GM23248 (cell line): ENCODE measurements at places on chromosomes 6 and 20. TPM values are rescaled to one million over a fixed set of nuclear protein-coding genes. Genes with fewer than 3 reads are reported as not detected.

Gene ADGRG6
- polyA plus RNA-seq, result 0.38 and 0.47 TPM in 2 replicates

Gene BPI
- polyA plus RNA-seq, result 0.10 TPM in 1 of 2 replicates, not detected in the other

Gene CYP21A2
- polyA plus RNA-seq, result not detected in 2 replicates

Gene LTV1
- polyA plus RNA-seq, result 33.6 and 35.3 TPM in 2 replicates

Gene TFAP2D
- not detected in 2 replicates for polyA plus RNA-seq

Gene C6orf52
- 0.75 and 0.99 TPM in 2 replicates for polyA plus RNA-seq

Gene MYMX
- polyA plus RNA-seq, result not detected in 2 replicates

Gene MAS1
- polyA plus RNA-seq, result not detected in 2 replicates

GRCh38 chr20:63751471-63752271, 12.1 kb downstream of the SLC2A4RG start:
- DNase-seq, result no peak

- DNase-seq, result no peak
These were observed 174.8 kb downstream of the HACE1 start for GRCh38 chr6:104684911-104685415.

DNA sequence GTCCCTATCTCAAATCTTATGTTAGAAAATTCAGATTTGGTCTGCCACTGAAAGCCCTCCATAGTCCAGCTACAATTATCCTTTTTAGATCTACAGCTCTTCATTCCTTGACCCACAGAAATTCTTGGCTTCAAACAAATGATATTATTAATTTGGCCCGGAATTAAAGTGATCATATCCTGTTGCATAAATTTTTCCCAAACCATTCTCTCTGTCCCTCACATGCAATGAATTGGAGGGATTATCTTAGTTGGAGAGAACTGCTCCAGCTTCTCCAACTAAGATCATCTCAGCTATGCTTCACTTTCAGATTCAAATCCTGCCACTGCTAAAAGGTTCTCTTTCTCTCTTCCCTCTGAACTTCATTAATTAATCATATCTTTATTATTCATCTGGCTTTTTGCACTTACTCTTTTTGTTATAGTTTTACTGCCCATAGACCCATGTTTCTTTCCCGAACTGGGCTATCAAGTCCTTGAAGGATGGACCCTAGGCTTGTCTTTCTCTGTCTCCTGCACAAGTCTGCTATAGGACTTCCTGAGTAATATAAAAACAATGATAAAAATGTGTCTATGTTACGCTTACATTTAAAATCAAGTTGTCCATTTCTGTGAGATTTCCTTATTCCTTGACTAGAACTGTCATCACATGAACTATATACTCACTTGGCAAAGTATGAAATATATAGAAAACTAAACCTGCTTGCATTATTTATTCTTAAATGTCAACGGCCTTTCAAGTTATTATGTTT, 493.9 kb upstream of the MARCKS start:
- DNase-seq, result peak; percentile 53

DNA sequence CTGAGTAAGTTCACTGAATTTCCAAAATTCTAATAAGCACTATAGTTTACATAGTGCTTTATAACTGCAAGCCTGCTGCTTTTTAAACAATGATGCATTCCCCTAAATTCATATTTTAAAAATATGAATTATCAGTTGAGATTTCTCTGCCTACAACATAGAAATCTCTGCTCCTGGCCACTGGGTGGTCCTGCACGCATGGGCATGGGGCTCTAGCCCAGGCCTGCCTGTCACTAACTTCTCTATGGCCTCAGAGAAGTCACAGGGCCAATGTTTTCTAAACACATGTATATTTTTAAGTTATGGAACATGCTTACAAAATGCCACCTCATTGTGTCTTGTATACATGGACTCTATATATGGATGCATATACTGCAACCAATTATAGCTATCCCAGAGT, 211.0 kb downstream of the FOXC1 start:
- DNase-seq, result peak; percentile 14

- peak; percentile 56 for DNase-seq
These were observed 1.1 kb upstream of the BEND6 start for GRCh38 chr6:56953597-56954402.

- no peak for DNase-seq
These were observed 222.6 kb downstream of the BCAS1 start for GRCh38 chr20:53847837-53848170.

DNA sequence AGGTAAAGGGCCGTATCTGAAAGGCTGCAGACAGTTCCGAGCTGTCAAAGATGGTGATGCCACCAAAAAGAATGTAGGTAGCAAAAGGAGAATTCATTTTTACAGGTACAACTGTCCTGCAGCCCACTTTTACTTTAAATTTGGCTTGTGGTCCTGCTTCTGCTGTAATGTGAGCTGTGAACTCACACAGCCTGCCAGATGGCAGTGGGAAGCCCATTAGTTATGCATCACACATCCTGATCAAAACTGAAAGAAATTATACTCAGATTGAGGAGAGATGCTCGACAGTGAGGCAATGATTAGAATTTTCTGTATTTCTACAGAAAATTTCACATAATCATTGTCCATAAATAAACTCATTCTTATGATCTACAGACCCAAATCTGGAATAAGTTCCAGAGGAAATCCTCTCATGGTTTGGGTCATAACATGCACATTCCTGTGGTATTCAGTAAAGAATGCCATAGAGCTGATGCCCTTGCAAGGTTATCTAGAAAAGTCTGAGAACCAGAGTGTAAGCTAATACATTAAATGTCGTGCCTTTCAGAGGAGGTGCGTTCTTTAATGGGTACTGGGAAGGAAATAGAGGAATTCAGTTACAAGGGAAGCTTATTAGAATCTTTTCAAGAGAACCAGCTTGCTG, 23.9 kb upstream of the E2F3 start:
- DNase-seq, result peak; percentile 55

DNA sequence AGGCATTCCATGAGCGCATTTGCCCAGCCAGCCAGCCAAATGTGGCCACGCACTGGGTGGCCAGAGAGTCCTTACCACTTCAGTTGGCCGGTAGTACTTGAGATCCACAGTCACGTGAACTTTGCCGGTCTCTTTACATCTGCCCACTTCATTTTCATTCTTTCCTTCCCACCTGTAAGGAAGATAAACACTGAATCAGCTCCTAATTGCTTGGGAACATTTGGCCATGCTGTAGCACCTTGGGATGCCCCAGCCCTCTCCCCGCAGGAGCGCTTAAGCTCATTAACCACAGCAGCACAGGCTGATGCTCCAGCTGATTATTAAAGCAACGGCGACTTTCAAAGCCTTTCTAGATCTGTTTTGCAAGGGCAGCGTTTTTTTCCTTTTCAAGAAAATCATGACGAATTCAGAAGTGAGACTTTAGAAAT, 116.6 kb downstream of the FOXC1 start:
- no peak for DNase-seq

DNA sequence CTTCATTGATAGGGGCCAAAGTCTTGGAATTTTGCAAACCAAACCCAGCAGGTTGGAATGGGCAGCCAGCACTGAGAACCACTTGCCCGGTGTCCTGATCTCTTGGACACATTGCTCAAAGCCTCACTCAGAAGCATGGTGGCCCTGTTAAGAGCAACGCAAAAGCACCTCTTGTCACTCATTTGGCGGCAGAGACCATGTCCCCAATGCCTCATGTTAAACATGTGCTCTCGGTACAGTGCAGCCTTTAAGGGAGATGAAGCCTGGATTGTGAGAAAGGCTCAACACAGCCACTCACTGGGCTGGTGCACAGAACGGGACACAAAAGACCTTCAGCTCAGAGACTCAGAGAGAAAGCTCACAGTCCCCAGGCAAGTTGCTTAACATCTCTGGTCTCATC, 298.4 kb upstream of the PRDM1 start:
- DNase-seq, result no peak

- peak; percentile 80 for DNase-seq
These were observed 3.3 kb downstream of the SPEF1 start for GRCh38 chr20:3777716-3778629.

DNA sequence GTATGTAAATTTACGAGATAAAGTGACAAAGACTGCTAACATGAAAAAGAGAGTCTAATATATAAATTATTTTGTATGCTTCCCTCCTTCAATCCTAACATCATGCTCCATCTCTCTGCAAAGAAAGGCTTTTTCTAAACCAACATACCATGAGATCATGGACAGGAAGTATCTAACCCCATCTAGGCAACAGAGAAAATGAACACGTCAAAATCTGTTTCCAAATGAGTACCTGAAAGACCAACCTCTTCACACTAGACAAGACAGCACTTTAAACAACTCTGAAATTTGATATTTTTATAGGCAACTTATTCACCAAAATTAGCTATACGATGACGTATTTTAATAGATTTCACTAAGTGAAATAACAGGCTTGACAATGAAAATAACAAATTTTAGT, 54.6 kb downstream of the MAN1A1 start:
- DNase-seq, result no peak

DNA sequence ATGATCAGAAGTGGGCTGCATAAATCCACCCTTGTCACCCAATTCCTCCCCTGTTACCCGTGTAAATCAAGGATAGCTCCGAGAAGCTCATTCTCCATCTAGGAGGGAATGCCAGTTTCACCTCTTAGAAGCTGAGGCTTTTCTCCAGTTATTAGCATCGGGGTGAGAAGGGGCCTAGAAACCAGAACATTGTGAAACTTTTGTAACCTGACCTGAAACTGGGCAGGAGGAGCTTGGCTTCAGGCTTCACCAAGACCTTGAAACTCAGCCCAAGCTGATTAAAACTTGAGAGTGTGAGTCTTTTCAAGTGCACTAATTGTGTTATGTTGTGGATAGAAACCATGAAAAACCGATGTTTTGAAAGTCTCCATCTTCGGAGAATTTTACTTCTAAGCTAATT, 103.1 kb downstream of the BMP2 start:
- no peak for DNase-seq

- DNase-seq, result peak; percentile 34
These were observed 56.1 kb upstream of the PRND start for GRCh38 chr20:4665591-4665990.

DNA sequence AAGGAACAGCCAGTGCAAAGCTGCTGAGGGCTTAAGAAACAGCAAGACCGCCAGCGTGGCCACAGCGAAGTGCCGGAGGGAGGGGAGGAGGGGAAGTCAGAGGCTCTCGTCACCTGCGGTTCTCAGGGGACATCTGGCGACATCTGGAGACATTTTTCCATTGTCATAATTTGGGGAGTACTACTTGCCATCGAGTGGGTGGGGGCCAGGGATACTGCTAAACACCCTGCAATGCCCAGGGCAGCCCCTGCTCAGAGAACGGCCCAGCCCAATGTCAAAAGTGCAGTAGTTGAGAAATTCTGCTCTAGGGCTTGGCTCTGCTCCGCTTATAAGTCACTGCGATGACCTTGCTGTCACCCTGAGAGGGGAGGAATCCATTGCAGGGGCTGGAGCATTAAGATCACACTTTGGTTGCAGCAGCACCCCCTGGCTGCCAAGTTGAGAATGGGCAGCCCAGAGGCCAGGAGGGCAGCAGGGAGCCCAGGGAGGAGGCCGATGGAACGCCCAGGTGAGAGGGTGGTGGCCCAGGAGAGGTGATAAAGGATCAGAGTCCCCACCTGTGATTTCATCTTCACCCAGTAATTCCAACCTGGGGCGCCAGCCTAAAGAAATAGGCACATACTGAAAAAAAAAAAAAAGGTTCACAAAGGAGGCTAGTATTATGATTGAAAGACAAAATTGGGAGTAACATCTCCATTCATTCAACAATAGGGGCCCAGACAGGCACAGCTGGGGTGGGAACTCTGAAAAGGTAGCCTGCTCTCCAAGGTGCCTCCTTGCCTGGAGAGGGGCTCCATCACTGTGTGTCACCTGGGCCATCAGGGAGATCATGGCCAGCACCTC, 218.2 kb downstream of the BMP7 start:
- peak; percentile 68 for DNase-seq

DNA sequence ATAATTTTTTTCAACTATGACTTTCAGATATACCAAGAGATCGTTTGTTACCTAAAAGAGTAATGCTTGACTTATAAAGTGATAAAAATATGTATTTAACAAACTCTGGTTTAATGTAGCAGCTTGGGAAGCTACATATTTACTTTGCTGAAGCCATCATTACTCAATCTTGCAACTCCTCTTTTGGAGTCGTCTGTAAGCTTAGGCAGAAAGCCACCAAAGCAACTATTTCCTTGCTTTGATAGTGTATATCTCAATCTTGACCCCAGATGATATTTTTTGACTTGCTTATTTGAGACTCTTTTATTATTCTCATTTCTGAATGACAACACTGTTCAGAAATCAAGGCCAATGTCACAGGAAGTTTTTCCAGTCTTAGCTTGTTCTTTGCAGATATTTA, 183.0 kb downstream of the SAMD5 start:
- DNase-seq, result no peak

DNA sequence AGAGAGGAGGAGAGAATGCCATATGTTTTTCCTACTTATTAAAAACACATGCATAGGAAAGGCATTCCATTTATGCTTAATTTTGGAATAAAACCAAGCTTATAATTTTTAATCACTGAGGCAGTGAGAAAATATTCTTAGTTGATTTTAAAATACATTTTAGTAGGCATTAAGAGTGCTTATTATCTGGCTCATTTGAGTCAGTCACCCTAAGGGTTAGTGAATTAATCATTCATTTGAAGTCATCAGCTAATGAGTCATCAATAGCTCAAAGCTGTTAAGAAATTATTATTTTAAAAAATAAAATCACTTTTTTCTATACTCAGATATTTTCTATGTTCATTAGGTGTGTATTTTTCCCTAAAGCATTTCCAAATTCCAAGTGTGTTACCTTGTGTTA, 81.6 kb downstream of the TMEM200A start:
- peak; percentile 53 for DNase-seq

DNA sequence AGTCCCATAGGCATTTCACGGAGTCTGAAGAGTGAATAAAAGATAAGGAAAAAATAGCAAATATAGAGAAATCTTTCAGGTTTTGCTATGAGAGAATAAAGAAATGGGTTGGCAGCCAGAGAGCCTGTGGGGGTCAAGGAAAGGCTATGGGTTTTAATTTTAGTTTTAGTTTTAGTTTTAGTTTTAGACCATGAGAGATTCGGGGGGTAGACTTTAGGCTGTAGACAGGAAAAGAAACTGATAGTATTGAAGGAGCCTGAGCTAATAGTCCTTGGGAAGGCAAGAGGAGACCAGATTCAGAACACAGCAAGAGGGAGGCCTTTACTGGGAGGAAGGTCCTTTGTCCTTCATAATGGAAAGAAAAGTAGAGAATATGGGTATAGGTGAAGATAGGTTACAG, 19.3 kb downstream of the DOP1A start:
- no peak for DNase-seq

DNA sequence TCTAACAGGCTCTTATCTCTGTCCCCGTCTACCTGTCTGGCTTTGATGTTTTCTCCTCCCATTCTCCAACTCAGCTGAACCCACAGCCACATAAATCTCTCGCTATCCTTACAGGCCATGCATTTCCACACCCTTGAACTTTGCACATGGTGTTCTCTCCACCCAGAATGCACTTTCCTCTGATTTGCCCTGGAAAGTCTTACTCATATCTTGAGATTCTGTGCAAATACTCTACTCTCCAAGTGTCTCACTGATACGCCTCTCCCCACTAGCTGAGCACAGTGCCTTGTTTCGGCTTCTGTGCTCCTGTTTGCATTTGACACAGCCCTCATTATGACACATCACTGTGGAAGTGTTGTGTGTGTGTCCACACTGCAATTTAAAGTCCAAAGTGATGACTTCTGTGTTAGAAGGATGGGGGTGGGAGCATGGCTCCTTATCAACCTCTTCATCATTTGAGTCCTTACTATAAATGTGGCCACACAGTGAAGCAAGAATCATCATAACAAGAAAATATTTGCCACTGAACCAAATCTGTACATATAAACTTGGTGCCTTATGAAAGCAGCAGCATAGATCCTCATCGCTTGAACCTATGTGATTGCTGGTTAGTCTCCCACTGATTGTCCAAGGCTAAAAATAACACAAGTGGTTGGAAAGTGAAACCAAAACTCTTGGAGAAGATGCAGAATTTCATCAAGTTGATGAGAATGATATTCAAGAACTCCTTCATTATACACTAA, 5.5 kb upstream of the PRELID3B start:
- DNase-seq, result peak; percentile 85
